Fibroblast of the aortic adventitia (primary cell): ENCODE measurements at places on chromosomes 2 and 18.

- DNase-seq: no peak
Measured at GRCh38 chr2:216485745-216486144, 12.9 kb upstream of the RPL37A start.

GRCh38 chr2:176685908-176686307, 416.7 kb downstream of the MTX2 start:
- DNase-seq: no peak

DNA sequence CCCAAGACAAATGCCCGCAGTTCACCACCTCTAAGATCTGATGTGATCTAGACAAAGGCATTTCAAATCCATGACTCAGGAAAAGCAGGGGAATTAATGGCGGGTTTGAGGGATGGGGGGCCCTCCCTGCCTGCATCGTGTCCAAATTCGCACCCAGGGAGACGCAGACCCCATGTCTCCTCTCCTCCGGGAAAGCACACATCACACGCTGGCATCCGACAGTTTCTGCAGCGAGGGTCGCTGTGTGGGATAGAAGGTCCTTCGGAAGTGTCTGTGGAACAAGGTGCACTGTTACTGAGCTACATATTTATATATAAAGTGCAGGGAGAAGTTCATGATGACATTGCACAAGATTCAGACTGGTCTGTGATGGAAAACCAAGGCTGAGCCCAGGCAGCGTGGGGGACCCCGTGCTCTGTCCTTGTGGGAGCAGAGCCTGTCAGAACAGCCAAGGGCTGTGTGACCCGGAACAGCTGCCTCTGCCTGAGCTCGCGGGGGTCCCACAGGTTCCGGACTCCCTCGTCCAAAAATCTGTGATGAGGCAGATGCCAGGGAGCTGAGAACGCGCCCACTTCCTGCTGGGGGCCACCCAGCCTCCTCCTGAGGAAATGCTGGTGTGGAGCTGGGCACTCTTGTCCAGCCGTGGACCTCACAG, 82.3 kb upstream of the CTDP1 start:
- DNase-seq: no peak

DNA sequence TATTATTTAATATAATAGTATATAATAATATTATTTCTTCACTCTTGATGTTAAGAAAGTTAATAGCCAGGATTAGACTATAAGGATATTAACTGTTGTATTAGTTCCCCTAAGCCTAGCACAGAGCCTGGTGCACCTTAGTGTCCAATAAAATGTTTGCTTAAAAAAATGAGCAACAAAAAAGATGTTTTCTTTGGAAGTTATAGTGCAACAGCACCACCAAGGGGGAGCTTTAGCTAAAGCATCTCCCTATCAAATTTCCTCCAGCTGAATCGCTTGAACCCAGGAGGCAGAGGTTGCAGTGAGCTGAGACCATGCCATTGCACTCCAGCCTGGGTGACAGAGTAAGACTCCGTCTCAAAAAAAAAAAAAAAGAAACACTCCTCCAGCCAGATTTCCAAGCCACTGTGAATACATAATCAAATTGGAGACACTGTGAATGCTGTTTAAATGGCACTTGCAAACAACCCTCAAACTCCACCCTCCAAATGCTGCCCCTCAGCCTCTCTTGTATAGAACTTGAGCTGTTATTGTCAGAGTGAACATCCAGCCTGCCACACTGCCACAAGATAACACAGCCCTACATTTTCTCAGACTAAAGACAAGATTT, 221.9 kb downstream of the DYM start:
- DNase-seq: peak; percentile 64

GRCh38 chr2:157726946-157727345, 98.3 kb upstream of the ACVR1C start:
- no peak for DNase-seq

DNA sequence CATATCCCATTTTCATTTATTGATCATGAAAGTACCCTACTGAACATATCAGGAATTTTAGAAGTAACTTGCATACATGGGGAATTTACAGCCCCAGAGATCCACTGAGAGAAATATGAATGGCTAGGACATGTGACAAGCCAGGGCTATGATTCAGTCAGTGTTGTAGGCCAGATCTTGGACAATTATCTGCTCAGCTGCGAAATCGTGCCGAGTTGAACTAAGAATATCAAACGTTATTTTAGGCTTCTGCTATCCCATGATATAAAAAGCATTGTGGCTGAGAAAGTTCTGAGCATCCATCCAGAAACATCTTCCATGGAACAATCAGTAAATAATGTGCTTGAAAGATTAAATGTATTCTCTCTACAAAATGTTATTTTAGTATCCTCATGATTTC, 85.7 kb upstream of the UNC80 start:
- peak; percentile 31 for DNase-seq

GRCh38 chr2:187438455-187438854, 9.6 kb downstream of the CALCRL start:
- peak; percentile 51 for DNase-seq

DNA sequence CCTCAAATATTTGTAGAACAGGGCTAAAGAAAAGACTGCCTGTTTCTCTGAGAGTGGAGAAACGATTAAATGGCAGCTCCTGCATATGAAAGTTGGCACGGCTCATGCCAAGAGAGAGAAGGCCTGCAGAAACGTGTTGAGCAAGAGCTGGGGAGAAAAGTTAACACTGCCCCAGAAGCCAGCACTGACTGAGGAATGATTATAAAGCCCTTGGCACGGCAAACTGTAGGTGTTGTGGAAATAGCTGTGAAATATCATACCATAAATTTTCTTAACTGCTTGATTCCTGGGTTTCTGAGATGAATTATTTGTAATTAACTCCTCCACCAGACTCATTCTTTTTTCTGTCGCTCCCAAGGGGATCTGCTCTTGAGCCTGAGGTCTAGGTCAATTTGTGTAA, 4.3 kb downstream of the FRZB start:
- DNase-seq: no peak

GRCh38 chr18:12742453-12742852, 39.6 kb downstream of the PSMG2 start:
- DNase-seq: peak; percentile 57

DNA sequence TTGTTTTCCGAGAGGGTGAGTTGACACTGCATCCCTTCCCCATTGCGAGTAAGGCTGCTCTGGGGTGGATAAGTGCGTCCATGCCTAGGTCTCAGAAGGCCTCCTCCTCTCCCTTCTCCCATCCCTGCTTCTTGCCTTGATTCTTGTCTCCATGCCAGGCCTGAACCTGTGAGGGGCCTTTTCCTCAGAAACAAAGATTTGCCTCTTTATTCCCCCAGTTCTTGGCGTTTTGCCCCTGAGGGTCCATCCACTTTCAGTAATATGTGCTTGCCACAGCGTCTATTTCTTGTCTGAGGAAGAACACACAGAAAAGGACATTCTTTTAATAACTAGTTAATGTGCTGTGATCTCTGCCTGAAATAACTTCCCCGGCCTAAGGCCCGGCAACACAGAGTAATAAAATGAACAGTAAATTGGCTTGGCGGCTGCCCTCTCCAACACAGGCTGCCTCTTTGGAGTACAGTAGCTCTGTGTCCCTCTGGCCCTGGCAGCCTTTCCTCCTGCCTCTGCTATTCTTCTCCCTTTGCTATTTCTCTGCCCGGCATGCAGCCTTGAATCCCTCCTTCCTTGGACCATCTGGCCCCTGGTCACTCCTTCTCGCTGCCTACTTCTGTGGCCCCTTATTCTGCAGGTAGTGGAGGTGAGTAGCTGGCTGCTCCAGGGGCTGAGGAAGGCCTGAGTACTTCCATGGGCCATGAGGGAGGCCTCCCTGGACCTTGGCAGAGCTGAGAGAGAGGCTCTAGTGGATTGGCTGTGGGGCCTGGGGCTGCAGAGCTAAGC, 4.4 kb downstream of the EHD3 start:
- DNase-seq: no peak

GRCh38 chr2:166413255-166413654, 37.5 kb upstream of the SCN9A start:
- DNase-seq: no peak

DNA sequence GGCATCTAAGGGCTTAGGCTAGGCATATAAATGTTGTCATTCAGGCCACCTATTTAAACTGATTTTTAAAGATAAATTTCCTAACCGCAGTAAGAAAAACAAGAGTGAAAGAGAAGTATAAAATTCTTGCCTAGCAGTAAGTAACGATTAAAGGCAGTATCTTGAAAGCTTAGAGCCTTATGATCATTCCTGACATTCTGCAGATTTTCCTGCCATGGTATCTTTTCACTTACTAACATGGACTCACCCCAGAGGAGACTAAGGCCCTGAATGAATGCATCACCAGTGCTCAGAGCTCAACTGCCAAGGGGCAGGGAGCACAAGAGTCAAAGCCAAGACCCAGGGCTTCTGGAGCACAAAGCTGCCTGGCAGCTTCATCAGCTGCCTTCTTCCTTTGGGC, 133.1 kb downstream of the GCA start:
- no peak for DNase-seq

GRCh38 chr2:30421026-30421603, 25.9 kb upstream of the LCLAT1 start:
- DNase-seq: peak; percentile 40

GRCh38 chr18:76564117-76564516, 69.1 kb upstream of the ZNF516 start:
- peak; percentile 51 for DNase-seq

GRCh38 chr2:231696004-231696367, 12.3 kb upstream of the PTMA start:
- peak; percentile 78 for DNase-seq

- no peak for DNase-seq
Measured at GRCh38 chr18:48104705-48105104, 174.2 kb upstream of the SMAD2 start.

DNA sequence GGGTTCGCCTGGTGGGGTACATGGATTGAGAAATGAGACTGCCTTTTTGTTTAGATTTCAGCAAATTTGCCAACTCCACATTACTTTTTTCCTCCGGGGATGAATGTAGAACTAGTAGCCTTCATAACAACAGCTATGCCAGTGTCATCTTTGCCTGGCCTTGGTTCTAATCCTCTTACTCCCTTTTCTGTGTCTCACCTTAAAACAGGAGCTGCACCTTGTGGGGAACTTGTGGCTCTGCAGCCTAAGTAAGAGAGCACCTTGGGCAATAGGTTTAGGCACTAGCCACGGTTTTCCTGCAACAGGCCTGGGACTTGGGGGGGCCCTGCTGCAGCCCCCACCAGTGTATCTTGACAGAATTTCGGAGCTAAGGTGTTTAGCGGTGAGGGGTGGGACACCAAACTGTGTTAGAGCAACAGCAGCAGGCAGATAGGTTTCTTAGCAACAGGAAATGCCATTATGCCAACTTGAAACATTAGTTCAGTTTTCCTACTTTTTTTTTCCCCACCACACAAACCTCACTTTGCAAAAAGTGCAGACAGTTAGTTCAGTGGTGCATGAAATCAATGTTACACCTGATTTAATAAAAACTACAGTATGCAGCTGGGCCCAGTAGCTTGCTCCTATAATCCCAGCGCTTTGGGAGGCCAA, 173.7 kb downstream of the PRKCE start:
- DNase-seq: no peak

- no peak for DNase-seq
Measured at GRCh38 chr2:46393865-46394264, 85.5 kb upstream of the TMEM247 start.

GRCh38 chr2:237708491-237708890, 81.1 kb downstream of the LRRFIP1 start:
- DNase-seq: no peak

DNA sequence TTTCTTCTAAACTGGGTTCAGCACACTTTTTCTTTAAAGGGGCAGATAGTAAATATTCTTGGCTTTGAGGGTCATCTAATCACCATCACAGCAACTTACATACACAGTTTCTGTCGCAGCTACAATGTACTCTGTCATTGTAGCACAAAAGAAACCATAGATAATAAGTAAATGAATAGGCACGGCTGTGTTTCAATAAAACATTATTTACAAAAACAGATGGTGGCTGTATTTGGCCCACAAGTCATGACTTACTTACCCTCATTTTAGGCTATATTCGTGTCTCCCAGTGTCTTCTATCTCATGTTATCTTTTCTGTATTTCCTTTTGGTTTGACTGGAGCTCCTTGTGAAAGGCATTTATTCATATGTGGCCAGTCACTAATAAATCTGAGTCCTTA, 168.3 kb downstream of the MAP2 start:
- no peak for DNase-seq

DNA sequence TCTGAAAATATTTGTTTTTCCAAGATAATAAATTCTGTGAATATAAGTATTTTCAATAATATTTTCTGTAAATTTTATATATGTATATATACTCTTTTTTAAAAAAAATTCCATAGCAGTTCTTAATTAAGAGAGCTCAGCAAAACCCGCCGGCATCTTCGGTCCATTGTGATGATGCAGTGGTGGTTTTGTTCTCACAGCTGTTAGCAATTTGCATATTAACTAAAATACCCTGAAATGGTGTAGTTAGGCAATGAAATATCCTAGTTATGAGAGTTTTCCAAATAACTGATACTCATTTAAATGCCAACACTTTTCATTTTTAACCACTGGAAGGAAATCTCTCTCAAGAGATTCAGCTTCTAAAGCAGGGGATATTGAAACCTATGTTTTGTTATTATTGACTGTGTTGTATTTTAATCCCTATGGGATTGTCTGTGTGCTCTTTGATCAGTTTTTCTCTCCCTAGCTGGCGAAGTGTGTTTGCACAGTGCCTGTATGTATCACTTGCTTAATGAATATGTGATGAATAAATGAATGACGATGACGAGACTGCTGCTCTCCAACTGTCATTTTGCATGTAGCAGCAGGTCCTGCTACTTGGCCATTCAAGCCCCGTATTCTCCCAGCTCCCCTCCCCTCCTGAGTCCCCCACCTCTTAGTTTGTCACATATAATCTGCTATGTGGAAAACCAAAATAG, 42.4 kb downstream of the PSMG2 start:
- DNase-seq: no peak

- DNase-seq: peak; percentile 47
Measured at GRCh38 chr2:134738141-134738870, 19.5 kb upstream of the TMEM163 start.

- DNase-seq: peak; percentile 7
Measured at GRCh38 chr18:12015416-12016062, 34.2 kb downstream of the IMPA2 start.

DNA sequence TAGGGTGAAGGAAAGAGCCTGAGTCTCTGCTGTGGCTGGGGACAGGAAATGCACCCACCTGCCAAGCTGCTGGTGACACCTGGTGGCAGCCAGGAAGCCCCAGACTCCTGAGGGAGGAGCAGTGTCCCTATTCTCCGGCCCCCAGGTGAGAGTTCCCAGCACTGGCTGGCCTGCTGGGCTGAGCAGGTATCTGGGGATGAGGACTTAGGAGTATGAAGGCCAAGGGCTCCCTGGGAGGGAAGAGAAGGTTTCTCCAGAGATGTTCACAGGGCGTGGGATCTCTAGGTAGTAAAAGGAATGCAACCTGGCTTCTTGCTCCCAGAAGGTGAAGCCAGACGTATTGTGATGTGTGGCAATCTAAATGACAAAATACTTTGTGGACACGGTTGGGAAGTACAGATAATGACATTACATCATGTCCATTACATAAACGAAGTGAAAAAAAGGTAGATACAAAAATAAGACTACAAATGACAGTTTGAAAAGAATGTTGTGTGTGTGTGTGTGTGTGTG, 75.8 kb upstream of the SLC1A4 start:
- DNase-seq: no peak

- DNase-seq: no peak
Measured at GRCh38 chr18:28193177-28193778, 16.3 kb upstream of the CDH2 start.

- DNase-seq: peak; percentile 54
Measured at GRCh38 chr2:224333726-224334482, 68.0 kb downstream of the FAM124B start.

- no peak for DNase-seq
Measured at GRCh38 chr2:5696945-5697521, 4.8 kb downstream of the SOX11 start.

GRCh38 chr2:128342550-128342949, 23.9 kb upstream of the HS6ST1 start:
- DNase-seq: no peak
